ENCODE measurements at places on chromosomes 6 and 20. TPM values are rescaled to one million over a fixed set of nuclear protein-coding genes. Genes with fewer than 3 reads are reported as not detected.
A peak's percentile ranks its signal among the peaks of the same experiment; 100 is the strongest.

- no peak overlapping the region for H3K4me3 ChIP-seq
- H3K4me1 ChIP-seq: no peaks in the 10 kb centered on the region
- H3K27ac ChIP-seq: no peak overlapping the region
- no peaks in the 10 kb centered on the region for H3K27me3 ChIP-seq
- no peaks in the 10 kb centered on the region for H3K36me3 ChIP-seq
- no peak for DNase-seq
Measured at GRCh38 chr6:6689400-6690143, 101.1 kb downstream of the LY86 start.

GRCh38 chr20:37383229-37383989 lies 37.5 kb downstream of the SRC start:
- peaks cover 4% of the 10 kb centered on the region for H3K4me1 ChIP-seq
- no peaks in the 10 kb centered on the region for H3K36me3 ChIP-seq
- DNase-seq: no peak

- no peak for DNase-seq
- no peaks in the 10 kb centered on the region for H3K27me3 ChIP-seq
- H3K4me1 ChIP-seq: no peaks in the 10 kb centered on the region
- H3K36me3 ChIP-seq: no peaks in the 10 kb centered on the region
- H3K4me3 ChIP-seq: no peak overlapping the region
- no peak overlapping the region for H3K27ac ChIP-seq
Measured at GRCh38 chr6:158476389-158476788, 83.5 kb upstream of the TMEM181 start.

- no peaks in the 10 kb centered on the region for H3K27me3 ChIP-seq
- H3K4me1 ChIP-seq: peaks cover 3% of the 10 kb centered on the region
- peak; percentile 66 for DNase-seq
- no peak overlapping the region for H3K27ac ChIP-seq
- no peaks in the 10 kb centered on the region for H3K36me3 ChIP-seq
Measured at GRCh38 chr20:3744806-3745685, 12.6 kb downstream of the HSPA12B start.

- H3K27me3 ChIP-seq: no peaks in the 10 kb centered on the region
- DNase-seq: no peak
- H3K4me1 ChIP-seq: no peaks in the 10 kb centered on the region
- H3K27ac ChIP-seq: no peak overlapping the region
- H3K4me3 ChIP-seq: no peak overlapping the region
- no peaks in the 10 kb centered on the region for H3K36me3 ChIP-seq
Measured at GRCh38 chr20:16624106-16624505, 50.9 kb upstream of the KIF16B start.

GRCh38 chr6:24883618-24884017 lies 52.1 kb downstream of the RIPOR2 start:
- H3K27me3 ChIP-seq: no peaks in the 10 kb centered on the region
- DNase-seq: no peak
- no peak overlapping the region for H3K4me3 ChIP-seq
- peaks cover 59% of the 10 kb centered on the region for H3K4me1 ChIP-seq

GRCh38 chr6:29521006-29521680 lies 33.4 kb upstream of the MAS1L start:
- no peaks in the 10 kb centered on the region for H3K36me3 ChIP-seq
- no peak overlapping the region for H3K4me3 ChIP-seq
- no peak overlapping the region for H3K27ac ChIP-seq
- no peaks in the 10 kb centered on the region for H3K4me1 ChIP-seq
- no peak for DNase-seq
- H3K27me3 ChIP-seq: no peaks in the 10 kb centered on the region

- H3K36me3 ChIP-seq: no peaks in the 10 kb centered on the region
- H3K4me3 ChIP-seq: no peak overlapping the region
- H3K4me1 ChIP-seq: no peaks in the 10 kb centered on the region
- H3K27ac ChIP-seq: no peak overlapping the region
- DNase-seq: no peak
- no peaks in the 10 kb centered on the region for H3K27me3 ChIP-seq
Measured at GRCh38 chr6:8865451-8865850, 430.1 kb upstream of the SLC35B3 start.

DNA sequence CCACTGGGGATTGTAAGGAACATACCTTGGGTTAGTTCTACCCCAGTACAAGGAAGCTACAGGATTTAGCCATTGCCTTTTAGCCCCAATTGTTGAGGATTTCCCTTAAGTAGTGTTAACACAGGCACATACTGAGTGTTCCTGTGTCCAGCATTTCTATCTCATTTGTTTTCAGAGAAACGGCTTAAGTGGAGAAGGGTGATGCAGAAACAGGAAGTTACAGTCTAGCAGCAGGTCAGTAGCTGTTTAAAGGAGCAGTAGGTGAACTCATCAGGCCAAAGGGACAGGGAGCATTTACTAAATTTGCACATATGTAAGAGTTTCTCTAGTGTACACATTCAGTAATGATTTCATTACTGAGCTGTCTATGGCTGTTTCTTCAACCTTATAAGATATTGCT lies 644.2 kb upstream of the GJE1 start:
- H3K4me3 ChIP-seq: no peak overlapping the region
- H3K36me3 ChIP-seq: no peaks in the 10 kb centered on the region
- H3K27ac ChIP-seq: no peak overlapping the region
- no peaks in the 10 kb centered on the region for H3K27me3 ChIP-seq

DNA sequence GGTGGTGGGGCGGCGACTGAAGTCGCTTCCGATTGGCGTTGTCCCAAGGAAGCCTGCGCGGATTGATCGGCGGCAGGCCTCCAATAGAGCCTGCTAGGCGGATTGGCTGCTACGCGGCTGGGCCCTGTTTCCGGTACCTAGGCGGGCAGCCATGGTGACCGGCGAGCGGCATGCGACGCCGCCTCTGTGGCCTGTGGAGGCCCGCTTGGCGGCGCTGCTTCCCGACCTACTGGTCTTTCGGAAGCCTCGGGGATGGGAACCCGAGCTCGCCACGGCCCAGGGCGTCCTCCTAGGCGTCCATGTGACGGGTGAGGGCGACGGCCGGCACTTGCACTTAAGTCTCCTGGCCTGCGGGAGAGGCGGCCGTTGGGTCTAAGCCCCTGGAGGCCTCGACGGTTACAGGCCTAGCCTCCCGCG lies 28.1 kb downstream of the NFYA start:
- H3K27ac ChIP-seq: no peak overlapping the region
- H3K36me3 ChIP-seq: peaks cover 50% of the 10 kb centered on the region
- no peak for DNase-seq
- no peaks in the 10 kb centered on the region for H3K4me1 ChIP-seq

DNA sequence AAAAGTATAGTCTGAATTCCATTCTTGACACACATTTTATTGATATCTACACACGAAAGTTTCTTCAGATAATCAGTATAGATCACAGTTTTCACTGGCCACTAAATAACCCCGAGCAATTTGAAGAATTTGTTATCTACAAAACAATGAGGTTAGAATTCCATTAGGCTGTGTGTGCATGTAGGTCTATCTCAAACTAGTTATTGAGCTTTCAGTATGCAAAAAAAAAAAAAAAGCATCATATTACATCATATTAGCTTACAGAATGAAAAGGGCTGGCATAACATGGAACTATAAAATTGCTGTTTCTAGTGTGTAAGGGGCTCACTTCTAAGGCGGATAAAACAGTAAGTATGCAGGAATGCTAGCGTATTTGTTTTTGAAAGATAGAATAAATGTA lies 59.5 kb upstream of the ADGRG6 start:
- no peaks in the 10 kb centered on the region for H3K4me1 ChIP-seq
- H3K4me3 ChIP-seq: no peak overlapping the region
- H3K27ac ChIP-seq: no peak overlapping the region

DNA sequence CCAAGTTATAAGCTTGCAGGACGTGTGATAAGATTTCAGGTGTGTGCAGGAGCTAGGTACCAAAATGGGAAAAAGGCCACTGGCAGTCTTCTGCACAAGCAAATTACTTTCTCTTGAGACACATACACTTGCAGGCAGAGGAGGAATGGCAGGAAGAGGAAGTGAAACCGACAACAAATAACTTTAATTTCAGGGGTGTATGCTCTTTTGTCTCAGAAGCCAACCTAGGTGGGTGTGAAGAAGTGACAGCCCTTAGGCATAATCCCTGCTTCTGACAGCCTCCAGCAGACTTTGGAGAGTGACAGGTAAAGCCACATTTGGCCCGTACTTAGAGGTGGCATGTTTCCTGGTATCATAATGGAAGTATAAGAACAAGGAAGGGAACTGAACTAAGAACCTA lies 118.8 kb upstream of the TRAF3IP2 start:
- H3K4me1 ChIP-seq: peaks cover 73% of the 10 kb centered on the region
- peaks cover 6% of the 10 kb centered on the region for H3K36me3 ChIP-seq
- DNase-seq: peak; percentile 60
- peak overlapping the region; percentile 11 for H3K4me3 ChIP-seq
- H3K27ac ChIP-seq: peak overlapping the region; percentile 76

DNA sequence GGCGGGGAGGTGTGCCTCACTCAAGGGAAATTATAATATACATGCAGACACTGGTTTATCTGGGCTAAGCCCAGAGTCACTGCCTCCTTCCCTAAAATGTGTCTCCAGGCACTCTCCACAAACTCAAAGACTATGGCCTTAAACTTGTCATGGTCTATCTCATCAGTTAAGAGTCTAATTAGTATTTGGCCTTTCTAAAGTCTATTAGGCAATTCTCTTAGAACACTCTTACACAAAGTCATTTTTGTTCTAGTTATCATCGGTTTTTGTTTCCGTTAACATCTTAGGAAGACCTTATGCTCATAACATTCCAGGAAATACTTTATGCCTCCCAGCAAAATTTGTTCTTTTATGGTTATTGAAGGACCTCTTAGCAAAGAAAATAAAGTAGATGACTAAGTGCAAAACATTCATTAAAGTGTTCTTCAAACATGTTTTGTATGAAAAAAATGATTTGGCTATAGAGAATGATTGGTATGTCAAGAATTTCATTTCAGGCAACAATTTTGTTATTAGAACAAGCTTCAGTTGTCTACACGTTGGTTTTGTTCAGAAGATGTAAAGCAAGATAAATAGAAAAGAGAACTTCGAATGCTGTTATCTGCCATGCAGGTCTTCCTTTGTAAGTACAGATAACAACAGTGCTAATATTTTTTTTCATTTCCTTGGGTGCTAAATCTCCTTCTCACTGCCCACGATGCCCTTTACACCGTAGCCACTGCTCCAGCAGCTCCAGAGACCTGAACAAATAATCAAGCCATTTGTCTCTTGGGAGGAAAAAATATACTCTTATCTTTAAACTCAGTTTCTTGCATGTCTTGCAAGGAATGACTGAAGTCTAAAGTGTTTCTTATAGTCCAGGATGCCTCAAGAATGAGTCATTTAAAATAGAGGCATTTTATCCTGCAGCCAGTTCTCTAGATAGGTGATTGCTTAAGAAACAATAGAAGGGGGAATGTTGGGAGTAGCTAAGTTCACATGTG lies 170.4 kb downstream of the HTR1B start:
- H3K4me1 ChIP-seq: no peaks in the 10 kb centered on the region
- DNase-seq: no peak
- no peak overlapping the region for H3K27ac ChIP-seq
- H3K4me3 ChIP-seq: no peak overlapping the region

GRCh38 chr20:51571460-51571794 lies 28.9 kb upstream of the NFATC2 start:
- H3K27me3 ChIP-seq: no peaks in the 10 kb centered on the region
- no peak overlapping the region for H3K4me3 ChIP-seq
- H3K27ac ChIP-seq: no peak overlapping the region
- no peaks in the 10 kb centered on the region for H3K36me3 ChIP-seq
- no peak for DNase-seq
- H3K4me1 ChIP-seq: no peaks in the 10 kb centered on the region

DNA sequence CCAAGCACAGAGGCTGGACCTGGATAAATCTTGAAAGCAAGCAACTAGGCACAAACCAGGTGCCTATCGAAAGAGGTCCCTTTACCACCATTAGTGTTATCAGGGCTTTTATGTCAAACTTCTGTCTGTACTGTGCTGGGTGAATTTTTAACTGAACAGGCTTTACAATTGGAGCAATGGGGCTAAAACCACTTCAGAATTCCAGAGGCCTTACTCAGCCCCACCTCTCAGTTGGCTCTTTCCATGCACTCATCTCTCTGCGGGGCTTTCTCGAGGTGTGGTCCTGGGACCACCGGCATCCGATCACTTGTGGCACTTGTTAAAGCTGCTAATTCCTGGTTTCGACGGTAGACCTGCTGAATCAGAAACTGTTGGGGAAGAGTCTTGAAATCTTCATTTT lies 232.5 kb downstream of the SOX4 start:
- H3K36me3 ChIP-seq: no peaks in the 10 kb centered on the region
- DNase-seq: no peak
- H3K27ac ChIP-seq: no peak overlapping the region
- no peaks in the 10 kb centered on the region for H3K27me3 ChIP-seq
- no peaks in the 10 kb centered on the region for H3K4me1 ChIP-seq

GRCh38 chr20:10385850-10386544 lies 48.0 kb downstream of the MKKS start:
- H3K36me3 ChIP-seq: no peaks in the 10 kb centered on the region
- H3K27ac ChIP-seq: no peak overlapping the region
- DNase-seq: no peak
- H3K4me1 ChIP-seq: no peaks in the 10 kb centered on the region

DNA sequence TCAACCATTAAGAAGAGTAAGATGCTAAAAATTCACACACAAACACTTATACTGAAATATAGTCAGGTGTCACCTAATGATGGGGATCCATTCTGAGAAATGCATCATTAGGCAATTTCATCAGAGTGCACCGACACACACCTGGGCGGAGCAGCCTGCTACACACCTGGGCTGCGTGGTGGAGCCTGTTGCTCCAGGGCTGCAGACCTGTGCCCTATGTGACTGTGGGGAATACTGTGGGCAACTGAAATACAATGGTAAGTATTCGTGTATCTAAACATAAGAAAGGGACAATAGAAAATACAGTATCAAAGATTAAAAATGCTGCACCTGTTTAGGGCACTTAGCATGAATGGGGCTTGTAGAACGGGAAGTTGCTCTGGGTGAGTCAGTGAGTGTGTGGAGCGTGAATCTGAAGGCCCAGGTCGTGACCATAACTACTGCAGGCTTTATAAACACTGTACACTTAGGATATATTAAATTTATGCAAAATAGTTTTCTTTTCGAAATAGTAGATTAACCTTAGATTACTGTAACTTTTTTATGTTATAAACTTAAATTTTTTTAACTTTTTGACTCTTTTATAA lies 124.4 kb upstream of the AFDN start:
- H3K4me3 ChIP-seq: no peak overlapping the region
- H3K4me1 ChIP-seq: peaks cover 8% of the 10 kb centered on the region
- H3K27me3 ChIP-seq: peaks cover 11% of the 10 kb centered on the region
- H3K27ac ChIP-seq: no peak overlapping the region

- no peak overlapping the region for H3K27ac ChIP-seq
- H3K4me3 ChIP-seq: no peak overlapping the region
- no peaks in the 10 kb centered on the region for H3K36me3 ChIP-seq
- no peaks in the 10 kb centered on the region for H3K27me3 ChIP-seq
- H3K4me1 ChIP-seq: peaks cover 14% of the 10 kb centered on the region
Measured at GRCh38 chr6:159008656-159009288, 8.8 kb upstream of the RSPH3 start.

Gene C6orf141
- not detected for polyA plus RNA-seq

Gene SAPCD1
- not detected for polyA plus RNA-seq

Gene SNAP25
- polyA plus RNA-seq: 0.11 TPM

Gene NPEPL1
- 6.2 TPM for polyA plus RNA-seq

Gene PTPRT
- not detected for polyA plus RNA-seq

Gene STK4
- polyA plus RNA-seq: 175 TPM

Gene COL9A3
- not detected for polyA plus RNA-seq

Gene FAM217A
- polyA plus RNA-seq: not detected

Gene GRM1
- polyA plus RNA-seq: not detected

Gene SOX18
- polyA plus RNA-seq: not detected

Gene HLA-DMB
- 11.9 TPM for polyA plus RNA-seq

Gene ZNF341
- polyA plus RNA-seq: 3.4 TPM

Data from naive thymus-derived CD4-positive, alpha-beta T cell (primary cell).